ENCODE measurements at places on chromosomes 6 and 20.

GRCh38 chr20:10922506-10922905 lies 248.7 kb upstream of the JAG1 start:
- DNase-seq, result no peak

- no peak for DNase-seq
Observed at GRCh38 chr6:163725008-163725941, 310.8 kb downstream of the QKI start.

DNA sequence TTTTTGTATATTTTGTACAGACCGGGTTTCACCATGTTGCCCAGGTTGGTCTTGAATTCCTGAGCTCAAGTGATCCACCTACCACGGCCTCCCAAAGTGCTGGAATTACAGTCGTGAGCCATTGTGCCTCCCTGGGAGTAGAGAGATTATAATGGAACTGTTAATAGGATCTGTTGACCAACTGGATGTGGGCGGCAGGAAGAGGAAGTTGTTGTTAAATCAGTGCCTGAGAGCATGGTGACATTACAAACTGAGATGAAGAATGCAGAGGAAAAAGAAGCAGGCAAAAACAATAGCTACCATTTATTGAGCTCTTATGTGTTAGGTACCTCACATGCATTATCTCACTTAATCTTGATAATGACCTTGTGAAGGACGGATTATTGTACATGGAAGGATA lies 9.2 kb upstream of the L3MBTL3 start:
- no peak for DNase-seq

DNA sequence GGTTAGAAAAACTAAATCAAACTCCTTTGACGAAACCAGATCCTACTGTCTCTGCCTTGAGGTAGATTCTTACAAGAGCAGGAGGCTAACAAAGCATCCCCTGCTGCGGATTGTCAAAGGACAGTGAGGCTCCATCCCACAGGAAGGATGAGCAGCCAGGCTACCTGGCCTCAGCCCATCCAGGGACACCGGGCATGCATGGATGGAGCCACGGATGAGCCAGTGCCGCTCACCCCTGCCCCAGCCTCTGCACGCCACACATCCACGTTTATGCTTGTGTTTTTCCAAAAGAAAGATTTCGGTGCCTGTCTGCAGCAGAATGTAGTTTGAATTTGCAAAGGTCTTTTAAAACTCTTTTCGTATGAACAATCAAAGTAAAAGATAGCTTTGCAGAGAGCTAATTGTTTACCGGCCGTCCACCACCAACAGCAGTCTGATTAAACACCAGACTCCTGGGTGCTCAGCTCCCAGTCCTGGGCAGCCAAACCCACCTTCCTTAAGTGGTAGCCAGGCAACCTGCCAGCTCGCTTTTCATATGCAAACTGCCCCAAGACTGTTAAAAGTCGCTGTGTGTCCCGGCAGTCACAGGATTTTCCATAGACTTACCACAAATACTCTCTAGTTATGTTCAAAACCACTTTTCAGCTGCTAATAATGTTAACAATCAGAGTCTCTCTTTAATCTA lies 999 bp downstream of the THBS2 start:
- no peak for DNase-seq

DNA sequence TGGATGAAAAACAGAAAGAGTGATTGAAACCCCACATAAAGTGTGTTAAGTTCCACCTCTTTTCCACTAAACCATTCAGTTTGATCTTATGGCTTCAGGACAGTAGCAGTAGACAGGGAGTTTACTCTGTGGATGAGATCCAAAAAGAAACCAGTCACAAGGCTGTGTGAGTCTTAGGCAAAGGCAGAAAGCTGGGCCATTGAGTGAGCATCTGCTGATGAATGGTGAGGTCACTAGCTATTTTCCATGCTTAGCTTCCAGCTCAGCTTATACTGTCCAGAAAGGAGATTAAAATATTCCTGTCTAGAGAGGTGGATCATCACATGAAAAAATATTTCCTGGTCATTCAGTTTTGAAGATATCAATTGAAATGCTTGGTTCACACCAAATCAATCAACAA lies 1643.9 kb downstream of the HACE1 start:
- peak; percentile 58 for DNase-seq

DNA sequence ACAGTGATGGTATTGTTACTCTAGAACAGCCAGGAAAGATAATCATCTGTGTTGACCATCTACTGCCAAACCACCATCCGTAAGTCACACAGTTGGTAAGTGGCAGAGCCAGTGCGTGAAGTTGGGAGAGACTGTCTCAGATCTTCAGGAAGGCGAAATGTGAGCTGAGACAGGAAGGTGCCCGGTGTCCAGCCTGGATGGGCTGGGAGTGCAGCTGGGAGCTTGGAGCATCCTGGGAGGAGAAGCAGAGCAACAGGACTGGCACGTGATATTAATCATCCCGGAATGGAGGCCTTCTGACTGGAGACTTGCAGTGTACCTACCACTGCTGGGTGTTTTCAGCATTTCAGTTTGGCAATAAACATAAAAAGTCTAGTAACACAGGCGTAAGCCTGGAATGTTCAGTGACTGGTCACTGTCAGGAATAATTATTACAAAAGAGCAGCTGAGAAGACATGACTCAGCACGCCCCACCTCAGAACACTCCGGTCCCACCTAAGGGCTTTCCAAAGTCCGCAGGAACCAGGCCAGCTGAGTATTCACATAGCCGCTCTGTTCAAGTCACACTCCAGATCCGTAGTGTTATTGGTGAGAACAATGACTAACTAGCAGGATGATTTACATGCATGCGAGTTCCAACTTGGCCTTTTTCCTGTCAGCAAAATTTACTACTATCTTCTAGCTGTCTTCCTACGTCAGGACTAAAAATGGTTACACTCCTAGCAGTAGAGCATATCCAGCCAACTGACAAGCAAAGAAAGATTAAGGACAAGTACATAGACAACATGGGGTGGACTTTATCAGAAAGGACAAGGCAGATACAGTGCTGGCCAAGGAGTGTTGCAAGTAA lies 45.1 kb upstream of the PNRC1 start:
- DNase-seq, result peak; percentile 95

DNA sequence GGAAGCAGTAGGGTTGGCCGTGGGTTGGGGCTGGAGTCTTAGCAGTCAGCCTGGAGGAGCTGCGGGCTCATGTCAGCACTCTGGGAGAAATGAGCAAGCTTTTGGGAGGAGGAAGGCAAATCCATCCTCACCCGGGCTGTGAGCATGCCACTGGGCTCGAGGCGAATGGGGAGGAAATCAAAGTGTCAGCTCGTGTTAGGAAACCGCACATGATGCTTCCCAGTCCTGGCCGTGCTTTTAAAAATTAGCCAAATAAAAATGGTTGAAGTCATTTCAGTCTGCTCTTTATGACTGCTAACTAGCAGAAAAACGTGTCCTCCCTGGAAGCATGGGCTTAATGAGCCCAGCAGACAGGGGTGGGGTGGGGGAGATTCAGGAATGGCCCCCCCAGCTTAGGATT lies 98.1 kb downstream of the NFATC2 start:
- no peak for DNase-seq

GRCh38 chr20:10178727-10179313 lies 39.8 kb upstream of the SNAP25 start:
- no peak for DNase-seq

DNA sequence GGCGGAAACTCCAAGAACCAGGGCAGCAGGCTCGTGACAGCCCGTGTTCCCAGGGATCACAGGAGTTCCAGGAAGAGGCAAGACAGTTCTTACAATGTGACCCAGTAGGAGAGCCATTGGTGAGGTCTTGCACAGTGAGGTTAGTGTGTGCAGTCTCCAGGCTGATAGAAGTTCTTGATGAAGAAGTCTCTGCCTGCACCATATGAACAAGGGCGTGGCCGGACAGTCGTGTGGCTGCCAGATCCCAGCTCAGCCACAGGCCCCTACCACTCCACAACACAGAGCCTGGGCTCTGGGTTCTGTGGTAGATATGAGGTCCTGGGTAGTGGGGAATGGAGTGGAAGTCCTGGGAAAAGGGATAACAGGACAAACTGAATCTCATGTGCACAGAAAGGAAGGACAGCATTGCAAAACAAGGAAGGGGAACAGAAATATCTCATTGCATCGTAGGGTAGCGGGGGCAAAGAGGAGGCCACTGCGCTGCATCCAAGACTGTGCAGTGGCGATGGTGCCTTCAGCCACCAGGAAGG lies 65.2 kb downstream of the STX11 start:
- DNase-seq, result peak; percentile 24

DNA sequence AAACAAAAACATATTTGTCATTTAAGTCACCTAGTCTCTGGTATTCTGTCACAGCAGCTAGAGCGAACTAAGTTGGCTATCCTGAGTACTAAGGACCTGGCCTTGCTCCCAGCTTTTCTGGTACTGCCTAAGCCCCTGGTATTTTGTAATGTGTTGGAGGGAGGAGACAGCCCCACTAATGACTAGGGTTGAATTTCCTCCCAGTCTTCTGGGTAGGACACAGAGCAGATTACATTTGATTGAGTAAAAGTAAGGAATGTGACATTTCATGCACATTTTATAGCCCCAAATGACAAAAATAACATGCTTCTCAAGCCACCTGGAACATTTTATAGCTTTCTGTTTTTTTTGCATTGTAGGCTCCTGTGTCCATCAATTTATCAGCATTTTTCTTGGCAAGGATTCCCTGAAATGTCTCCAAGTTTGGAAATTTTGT lies 47.9 kb upstream of the DDR1 start:
- DNase-seq, result no peak

GRCh38 chr20:64065974-64066343 lies 3.0 kb downstream of the TCEA2 start:
- peak; percentile 92 for DNase-seq

DNA sequence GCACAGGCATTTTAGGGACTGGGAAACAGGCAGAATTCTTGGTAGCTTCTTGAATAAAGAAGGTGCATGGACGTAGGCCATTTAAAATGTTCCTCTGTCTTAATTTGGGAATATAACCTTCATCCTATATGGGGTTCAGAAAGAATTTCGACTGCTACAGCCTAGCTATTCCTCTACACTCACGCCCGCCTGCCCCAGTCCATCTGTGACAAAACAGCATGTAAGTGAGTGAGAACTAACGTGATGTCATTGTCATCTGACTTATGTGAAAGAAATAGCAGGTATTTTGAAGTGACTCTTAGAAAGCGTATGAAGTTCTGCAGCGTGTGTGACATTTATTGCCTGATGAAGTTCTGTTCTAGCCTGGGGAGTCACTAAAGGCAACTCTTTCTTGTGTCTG lies 52.2 kb upstream of the SLC22A1 start:
- no peak for DNase-seq

DNA sequence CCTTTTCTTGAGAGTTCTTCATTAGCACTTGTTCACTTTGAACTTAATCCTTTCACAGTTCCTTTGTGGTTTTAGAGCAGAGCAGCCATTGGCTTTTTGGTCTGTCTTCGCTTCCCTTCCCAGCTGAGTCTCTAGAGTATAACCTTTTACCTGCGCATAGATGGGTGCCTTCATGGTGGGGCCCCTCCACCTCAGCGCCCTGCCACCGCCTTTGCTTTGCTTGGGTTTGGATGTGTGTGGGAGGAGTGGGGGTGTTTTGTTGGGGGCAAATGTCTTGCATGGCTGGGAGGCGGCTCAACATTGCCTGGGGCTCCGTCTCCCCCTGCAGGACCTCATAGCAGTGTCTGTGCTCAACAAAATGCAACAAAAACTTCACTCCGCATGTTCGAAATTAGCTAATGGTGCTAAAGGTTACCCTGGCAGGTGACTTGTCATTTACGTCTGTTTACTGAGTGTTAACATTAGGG lies 11.9 kb downstream of the PYGB start:
- DNase-seq, result no peak

GRCh38 chr20:46581391-46581790 lies 30.9 kb upstream of the OCSTAMP start:
- no peak for DNase-seq

DNA sequence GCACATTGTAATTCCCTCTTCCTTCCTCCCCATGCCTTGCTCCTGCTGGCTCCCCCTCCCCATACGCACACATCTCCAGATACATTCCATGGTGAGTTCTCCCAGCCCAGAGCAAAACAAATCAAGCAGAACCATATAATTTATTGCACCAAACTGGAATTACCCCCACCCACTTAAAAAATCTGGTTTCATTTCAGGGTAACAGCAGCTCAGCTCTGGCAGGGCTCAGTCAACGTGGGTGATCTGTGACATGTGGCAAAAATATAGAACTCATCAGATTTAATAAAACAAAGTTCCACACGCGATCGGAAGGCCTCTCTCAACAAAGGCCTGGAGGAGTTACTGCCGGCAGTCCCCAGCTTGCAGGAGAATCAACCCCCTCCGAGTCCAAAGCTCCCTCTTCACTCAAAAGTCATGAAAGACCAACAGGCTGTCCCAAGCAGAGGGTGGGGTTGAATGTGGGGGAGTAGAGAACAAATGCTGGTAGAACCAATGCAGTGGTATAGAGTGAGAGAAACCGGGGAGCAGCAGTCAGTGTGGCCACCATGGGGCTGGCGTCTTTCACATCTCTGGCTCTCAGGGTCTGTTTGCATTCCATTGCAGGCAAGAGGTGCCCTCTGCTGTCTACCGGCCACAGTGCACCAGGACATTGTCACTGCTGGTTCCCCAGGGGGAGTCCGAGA lies 323.3 kb upstream of the NT5E start:
- DNase-seq, result no peak

DNA sequence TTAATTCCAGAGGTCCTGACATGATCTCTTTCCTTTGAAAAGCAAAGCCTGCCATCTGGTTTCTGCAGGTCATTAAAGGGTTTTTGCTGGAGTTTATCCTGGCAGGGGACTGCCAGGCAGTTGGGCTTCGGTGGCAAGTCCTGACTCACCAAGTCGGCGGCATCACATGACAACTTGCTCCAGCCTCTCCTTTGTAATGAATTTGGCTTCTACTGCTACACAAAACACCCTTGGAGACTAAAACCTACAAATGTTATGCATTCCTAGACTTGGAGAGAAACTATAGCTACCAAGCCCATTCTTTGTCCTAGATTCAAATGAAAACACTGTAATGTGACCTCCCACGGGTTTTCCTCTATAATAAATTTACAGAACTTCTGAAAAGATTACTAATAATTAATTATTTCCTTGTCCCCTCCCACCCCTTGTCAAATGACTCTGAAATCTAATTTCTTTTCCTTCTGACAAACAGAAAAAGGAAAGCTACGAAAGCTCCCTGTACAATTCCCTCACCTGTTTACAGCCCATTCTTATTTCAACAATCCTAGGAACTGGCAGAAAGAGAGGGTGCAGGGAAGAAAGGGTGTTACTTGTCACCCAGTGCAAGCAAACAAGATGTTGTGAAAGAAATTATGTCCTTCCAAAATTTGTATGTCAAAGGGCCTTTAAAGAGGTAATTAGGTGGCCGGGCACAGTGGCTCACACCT lies 62.9 kb downstream of the QRSL1 start:
- DNase-seq, result no peak
